ENCODE measurements at places on chromosomes 12 and 14.

DNA sequence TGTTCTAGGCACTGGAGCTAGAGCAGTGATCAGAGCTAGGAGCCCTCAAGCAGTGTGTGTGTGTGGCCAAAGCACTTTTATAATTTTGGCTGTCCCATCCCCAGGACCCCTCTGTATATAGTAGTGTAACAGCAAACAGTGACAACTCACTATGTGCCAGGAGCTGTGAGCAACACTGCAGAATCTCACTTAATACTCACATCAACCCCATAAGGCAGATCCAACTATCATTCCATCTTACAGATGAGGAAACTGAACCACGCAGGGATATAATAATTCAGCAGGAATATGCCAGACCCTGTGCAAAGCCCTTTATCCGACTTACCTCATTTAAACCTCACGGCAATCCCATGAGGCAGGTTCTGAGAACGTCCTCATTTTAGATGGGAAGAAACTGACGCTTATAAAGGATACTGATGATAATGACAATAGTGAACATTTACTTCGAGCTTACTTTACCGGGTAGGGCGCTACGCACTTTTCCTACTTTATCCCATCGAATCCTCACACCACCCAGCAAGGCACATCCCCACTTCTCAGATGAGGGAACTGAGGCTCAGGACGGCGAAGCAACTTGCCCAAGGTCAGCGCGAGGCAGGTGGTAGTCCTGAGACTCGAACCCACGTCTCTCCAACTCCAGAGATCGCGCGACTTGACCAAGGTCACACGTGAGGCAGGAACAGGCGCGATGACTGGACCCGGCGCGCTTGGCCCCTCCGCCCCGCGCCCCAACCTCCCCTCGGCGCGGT, 687 bp downstream of the RAB35 start:
- peak; percentile 20 for DNase-seq

DNA sequence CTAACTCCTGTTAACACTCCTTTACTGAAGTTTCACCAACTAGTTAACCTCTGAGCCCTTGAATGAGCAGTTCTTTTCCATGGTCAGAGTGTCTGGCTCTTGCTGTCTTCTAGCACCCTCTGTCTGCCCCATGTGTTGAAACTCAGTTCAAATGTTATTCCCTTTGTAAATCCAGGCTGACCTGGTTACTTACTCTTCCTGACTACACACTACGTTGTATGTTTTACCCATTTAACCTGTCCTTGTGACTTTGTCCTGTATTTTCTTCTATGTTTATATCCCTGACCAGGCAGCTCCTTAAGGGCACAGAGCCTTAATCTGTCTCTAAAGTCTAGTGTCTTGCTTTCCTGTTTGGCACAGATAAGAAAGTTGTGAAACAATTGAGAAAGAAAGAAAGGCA, 389.0 kb upstream of the RPL10L start:
- no peak for DNase-seq

GRCh38 chr12:65522956-65523860, 244.7 kb downstream of the MSRB3 start:
- no peak for DNase-seq

GRCh38 chr14:104689109-104689880, at the start of gene INF2:
Gene INF2, plus strand, starts transcription at chr14:104689618. Its CDS starts 11,748 bp downstream, at chr14:104701366.
- peak; percentile 47 for DNase-seq

DNA sequence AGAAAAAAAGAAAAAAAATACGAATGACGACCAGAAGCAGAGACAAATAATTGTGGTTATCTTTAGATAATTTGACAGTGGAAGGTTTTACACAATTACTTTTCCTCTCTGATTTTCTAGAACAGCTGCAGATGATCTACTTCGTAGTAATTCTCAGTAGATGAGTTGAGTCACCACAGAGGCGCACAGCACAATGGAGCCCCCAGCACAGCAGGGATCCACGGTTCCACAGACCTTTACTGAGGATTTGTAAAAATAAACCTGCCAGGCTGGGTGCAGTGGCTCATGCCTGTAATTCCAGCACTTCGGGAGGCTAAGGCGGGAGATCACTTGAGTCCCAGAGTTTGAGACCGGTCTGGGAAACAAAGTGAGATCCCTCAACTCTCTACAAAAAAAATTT, 29.3 kb downstream of the AMN start:
- peak; percentile 90 for DNase-seq

- DNase-seq, result no peak
Observed at GRCh38 chr12:84740602-84741001, 172.0 kb downstream of the SLC6A15 start.

GRCh38 chr14:100468557-100468956, 118.7 kb downstream of the BEGAIN start:
- DNase-seq, result no peak

GRCh38 chr12:11725686-11726085, 76.2 kb downstream of the ETV6 start:
- DNase-seq, result no peak

DNA sequence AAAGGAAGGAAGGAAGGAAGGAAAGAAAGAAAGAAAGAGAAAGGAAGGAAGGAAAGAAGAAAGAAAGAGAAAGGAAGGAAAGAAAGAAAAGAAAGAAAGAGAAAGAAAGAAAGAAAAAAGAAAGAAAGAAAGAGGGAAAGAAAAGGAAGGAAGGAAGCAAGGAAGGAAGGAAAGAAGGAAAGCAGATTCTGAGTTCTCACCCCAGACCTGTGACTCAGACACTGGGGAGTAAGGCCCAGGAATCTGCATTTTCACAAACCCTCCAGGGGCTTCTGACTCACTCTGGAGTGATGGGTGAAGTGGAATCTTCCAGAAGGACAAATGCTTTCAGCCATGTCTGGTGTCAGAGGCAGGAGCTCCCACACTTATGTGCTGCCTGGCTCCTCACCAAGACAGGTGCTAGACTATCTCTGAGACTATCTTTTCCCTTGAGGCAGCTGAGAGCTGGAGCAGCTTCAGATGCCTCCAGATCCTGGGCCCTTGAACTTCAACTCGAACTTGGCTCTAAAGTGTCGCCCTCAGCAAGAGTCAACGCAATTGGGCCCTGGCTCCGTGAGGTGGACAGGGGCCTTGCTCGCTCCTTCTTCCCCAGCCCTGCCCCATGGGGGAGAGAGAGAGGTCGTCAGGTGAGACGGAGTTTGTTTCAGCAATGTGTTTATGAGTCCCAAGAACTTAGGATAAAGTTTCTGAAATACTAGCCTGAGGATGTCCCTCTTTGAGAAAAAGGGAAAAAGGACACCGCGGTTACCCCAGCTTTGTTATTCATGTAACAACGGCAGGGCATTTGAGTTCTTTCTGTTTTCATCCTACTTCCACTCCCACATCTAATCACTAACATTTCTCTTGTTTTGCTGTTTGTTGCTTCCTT, 19.8 kb upstream of the SCARB1 start:
- DNase-seq, result no peak

- no peak for DNase-seq
Observed at GRCh38 chr14:71244341-71244740, 337.1 kb downstream of the PCNX1 start.

DNA sequence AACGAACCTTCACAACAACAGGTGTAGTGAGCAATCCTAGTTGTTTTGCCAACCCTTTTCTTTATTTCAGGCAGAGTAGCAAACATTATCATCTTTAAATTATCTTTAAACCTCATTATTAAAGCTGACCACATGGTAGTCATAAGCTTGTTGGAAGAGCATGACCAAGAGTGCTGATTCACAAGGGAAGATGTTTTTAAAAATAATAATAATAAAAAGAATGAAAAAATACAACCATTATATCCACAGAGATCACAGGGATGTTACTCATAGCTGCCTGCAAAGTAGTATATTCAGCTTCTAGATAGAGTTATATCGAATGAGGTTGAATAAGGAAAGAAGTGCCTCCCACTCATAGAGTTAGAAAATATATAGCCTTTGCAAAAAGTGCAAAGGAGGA, 101.0 kb upstream of the FLRT2 start:
- DNase-seq, result no peak

DNA sequence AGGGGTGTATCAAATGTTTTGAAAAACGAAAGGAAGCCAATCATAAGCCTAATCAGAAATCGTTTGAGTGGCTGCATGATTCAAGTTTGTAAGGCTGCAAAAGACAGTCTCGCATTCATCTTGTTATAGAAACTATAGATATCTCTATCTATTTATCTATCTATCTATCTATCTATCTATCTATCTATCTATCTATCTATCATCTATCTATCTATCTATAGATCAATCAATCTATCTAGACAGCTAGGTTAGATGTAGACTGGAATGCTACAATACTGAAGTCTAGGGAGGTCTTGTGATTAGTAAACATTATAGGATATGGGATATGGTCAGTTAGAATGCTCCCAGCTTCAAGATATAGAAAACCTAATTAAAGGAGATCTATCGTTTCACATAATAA, 52.2 kb upstream of the BTG1 start:
- DNase-seq, result no peak

DNA sequence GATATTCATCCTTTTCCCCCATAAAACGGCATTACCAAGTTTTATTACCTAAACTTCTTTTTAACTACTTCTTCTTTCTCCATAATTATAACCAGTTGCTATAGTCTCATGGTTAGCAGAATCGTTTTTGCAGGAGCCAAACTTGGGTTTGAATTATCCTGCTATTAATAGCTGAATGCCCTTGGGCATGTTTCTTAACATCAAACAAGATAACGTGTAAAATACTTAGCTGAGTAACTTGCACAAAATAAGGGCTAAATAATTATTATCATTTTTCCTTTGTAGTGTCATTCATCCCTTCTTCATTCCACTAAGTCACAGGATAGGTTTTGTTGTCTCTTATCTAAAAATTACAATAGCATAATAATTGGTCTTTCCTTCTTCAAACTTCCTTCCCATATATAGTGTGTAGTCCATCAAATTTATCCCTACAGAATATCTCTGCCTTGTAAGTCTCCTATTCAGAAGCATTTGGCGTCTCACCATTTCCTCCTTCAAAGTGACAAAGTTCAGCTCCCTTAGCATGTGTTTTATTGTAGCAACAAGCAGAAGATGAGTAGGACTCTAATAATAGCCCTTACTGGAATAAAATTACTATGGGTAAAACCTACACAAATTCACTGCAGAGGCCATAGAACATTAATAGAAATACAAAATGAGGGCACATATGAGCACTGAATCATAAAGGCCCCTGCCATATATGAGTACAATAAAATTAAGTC, 63.8 kb downstream of the FAR2 start:
- peak; percentile 22 for DNase-seq

GRCh38 chr12:70180130-70180529, 63.1 kb upstream of the CNOT2 start:
- no peak for DNase-seq

GRCh38 chr12:52203079-52203921, 11.5 kb upstream of the KRT80 start:
- DNase-seq, result peak; percentile 57

DNA sequence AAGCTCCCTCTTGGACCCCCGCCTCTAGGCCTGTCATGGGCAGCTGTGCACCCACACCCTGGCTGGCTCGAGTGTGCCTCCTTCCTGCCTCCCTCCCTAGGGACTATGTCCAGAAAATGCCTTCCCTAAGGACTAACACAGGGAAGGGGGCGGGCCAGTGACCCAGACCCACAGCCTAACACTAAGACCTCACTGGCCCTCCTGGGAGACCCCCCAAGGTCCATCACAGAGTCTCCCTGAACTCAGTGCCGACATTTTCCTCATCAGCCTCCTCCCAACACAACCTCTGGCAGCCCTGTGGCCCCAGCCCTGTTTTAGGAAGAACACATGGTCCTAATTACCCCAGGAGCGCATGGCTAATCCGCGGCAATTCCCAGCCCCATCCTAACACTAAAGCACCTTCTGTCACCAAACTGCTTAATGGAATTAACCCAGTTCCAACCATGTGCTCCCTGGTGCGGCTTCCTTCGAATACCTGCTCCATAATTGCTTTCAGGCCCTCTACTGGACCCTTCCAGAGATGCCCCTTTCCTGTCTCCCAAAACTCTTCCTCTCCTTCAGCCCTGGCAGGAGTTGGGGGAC, 5.6 kb downstream of the MSI1 start:
- no peak for DNase-seq

- no peak for DNase-seq
Observed at GRCh38 chr12:118359541-118359915, 13.2 kb downstream of the TAOK3 start.

GRCh38 chr14:66088656-66089055, 397.5 kb upstream of the CCDC196 start:
- DNase-seq, result no peak

- peak; percentile 77 for DNase-seq
Observed at GRCh38 chr14:102055181-102055901, 31.5 kb downstream of the HSP90AA1 start.

- DNase-seq, result no peak
Observed at GRCh38 chr12:2794191-2794735, 507 bp upstream of the FKBP4 start.

DNA sequence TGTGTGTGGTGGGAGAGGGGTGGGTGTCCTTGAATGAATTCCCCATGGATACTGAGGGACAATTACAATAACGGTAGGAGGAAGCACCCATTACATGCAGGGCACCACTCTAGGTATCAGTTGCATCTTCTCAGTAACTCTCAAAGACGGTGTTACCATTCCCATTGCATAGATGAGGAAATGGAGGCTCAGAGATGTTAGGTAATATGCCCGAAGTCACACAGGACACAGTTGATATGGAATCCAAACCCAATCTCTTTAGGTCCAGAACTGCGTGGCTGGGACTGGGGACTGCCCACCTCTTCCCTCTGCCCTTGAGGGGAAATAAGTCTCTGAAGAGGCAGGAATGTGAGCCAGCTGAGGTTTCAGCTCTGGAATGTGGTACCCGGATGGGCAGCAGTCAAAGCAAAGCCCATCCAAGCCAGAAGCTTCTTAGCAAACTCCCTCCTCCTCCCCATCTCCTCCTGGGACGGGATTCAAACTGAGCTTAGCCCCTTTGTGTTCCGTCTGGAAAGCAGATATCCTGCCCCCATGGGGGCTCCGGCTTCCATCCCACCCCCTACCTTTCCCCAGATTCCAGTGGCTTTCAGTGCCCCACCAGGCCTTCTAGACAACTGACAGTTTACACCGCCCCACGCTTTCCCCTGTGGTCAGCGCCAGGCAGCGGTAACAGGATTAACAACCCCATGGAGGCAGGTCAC, 187.5 kb downstream of the RBM19 start:
- no peak for DNase-seq

DNA sequence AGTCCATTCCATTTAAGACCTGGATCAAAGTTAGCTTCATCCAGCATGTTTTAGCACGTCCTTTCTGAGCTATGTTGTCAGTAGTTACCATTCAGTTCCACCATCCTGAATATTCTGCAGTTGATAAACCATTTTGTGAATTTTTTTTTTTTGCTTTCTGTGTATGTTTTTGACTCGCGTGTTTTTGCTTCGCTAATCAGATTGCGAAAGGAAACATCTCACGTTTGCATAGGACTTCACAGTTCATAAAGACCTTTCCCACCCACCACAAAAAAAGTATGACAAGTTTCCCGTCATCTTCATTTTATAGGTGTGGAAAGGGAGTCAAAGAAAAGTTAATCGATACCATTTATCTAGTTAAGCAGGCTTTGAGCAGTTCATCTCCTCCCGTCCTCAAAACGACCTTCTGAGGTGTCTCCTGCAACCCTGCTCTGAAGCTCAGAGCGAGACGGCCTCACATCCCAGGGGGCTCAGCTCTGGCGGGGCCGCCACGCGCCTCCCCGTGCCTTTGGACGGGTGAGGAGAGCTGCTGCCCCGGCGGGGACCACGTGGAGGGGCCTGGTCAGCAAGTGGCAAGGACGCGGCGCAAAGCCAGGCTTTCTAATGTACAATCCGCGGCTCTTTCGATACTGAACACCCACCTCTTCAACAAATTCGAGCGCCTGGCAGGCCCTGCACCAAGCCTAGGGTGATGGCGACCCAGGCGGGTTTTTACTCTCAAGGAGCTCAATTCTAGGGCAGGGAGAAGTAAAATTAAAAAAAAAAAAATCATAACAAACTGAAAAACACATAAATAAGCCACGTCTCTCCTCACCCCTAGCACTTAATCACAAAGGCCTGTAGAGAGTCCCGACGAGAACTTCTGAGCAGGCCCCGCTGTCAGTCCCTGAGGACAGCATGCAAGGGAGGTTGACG, 988 bp upstream of the TMEM263 start:
- no peak for DNase-seq

All from astrocyte of the spinal cord (primary cell).